ENCODE measurements at places on chromosomes 4 and X.

DNA sequence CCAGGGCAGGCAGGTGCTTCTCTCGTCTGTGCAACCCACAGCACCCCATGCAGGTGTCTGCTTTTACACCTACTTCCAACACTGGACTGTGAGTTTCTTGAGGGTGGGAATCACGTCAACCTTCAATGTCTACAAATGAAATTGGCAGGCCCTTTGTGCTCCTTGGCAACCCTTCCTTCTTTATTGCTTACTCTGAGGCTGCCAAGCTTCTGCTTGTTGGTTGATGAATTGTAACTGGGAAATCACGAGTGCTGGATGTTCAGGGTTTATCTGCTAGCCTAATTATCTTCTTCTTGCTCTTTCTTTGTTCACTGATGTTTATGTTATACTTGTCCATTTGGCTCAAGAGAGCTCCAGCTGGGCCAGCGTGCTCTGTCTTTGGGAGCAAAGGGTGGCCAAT, 2.5 kb upstream of the DGAT2L6 start:
- DNase-seq, result peak; percentile 44

- DNase-seq, result no peak
These were observed 348.7 kb upstream of the KLF3 start for GRCh38 chr4:38315286-38315685.

DNA sequence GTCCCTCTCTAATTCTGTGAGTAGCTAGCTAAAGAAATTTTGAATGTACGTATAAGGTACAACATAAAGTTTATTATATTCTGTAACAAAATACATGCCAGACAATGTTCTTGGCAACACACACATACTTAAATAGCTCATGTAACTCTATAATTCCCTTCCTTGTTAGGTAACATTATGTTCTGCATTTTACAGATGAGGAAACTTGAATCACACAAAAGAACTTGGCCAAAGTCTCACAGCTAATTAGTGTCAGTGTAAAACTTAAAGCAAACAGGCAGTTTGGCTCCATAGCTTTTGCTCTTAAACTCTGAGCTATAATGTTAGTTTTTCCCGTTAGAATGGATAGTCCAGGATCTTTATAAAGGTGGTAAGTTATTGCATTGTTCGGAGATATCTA, 1091.8 kb upstream of the SLIT2 start:
- no peak for DNase-seq

DNA sequence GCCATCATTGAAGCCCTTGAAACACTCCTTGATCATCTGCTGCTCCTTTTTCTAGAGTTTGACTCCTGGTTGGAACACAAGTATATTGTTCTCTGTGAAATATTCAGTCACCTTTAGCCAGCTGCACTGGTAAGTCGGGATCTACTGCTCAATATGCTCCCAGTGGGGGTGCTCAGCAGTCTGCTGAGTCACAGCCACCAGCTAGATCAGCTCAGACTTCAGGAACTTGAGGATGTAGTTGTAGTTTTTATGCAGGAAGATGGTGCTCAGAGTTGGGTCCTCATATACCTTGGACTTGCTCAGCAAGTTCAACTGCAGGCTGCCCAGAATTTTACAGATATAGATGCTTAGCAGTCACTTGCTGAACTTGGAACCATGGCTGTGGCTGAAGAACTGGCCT, 202.5 kb upstream of the RPL34 start:
- DNase-seq, result no peak

DNA sequence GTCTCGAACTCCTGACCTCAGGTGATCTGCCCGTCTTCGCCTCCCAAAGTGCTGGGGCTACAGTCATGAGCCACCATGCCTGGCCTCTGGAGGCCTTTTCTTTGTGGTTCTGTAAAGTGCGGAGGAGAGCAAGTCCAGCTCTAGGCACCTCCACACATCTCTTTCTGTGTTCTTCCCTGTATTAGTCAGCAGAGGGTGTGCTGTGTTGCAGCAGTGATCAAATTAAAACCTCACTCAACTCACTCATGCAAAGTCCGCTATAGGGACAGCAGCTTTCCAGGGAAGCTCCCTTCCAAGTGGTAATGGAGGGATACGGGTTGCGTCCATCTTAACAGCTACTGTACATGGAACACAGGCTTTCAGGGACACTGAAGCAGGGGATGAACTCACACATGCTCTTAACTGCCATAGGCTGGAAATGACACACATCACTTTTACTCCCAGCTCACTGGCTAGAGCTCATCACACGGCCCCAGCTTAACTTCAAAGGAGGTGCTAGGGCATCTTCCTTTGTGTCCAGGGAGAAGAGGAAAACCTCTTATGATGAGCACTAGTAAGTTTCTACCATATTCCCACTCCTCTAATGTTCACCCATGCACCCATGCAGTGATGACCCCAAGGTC, 36.0 kb upstream of the CCNG2 start:
- no peak for DNase-seq

DNA sequence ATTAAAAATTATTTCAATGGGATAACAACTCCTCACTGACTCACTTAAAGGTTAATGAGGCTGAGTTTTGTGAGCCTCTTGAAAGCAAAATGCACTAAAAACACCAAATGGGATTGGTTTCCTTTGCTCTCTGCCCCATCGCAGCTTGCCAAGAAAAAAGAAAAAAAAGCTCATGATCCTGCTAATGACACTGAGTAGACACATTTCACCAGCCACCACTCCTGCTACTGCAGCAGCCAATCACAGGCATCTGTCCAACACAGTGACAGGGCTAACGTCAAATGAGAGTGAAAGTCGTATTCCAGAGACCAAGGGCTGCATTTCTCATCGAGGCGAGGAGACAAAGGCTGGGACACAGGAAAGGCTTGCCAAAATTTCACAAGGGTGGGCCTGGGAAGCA, 5.2 kb downstream of the APBB2 start:
- no peak for DNase-seq

- DNase-seq, result no peak
These were observed 159.9 kb downstream of the SPRY1 start for GRCh38 chr4:123556526-123556925.

GRCh38 chr4:7956934-7957656, 17.4 kb upstream of the AFAP1 start:
- no peak for DNase-seq

DNA sequence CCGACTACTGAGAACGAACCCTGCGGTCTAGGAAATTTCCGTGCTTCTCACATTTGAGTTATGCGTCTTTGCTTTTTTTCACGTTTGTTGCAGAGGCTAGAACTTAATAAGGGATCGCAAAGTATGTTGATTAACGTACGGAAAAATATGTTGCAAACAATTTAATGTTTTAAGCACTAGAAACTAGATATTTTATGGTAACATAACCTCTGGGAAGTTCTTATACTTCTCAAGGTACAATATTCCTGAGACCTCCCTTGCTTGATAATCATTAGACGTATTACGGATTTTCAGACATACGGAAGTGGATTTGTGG, 639 bp upstream of the PRDM5 start:
- no peak for DNase-seq

DNA sequence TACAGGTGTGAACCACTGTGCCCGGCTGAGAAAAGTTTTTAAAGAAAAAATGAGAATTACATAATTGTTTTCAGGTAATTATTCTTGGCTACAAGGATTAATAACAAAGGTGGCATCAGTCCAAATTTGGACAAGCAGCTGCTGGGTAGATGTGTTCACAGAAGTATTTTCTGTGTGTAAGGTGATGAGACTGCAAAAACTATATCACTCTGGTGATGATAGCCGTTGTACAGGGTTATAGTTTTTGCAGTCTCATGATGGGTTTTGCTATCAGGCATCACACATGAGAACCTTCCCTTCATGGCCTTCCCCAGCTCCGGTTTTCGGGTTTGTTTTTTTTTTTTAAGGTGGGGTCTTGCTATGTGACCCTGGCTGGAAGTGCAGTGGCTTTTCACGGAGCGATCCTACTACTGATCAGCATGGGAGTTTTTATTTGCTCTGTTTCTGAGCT, 5.1 kb upstream of the SLC10A3 start:
- no peak for DNase-seq

- no peak for DNase-seq
These were observed 23.9 kb downstream of the C4orf54 start for GRCh38 chr4:99633772-99634171.

- DNase-seq, result no peak
These were observed 24.7 kb upstream of the PBDC1 start for GRCh38 chrX:76148041-76148665.

Measured in NCI-H1092 (cell line).